PC-3 (cell line): ENCODE measurements at places on chromosomes 4 and X.

GRCh38 chrX:146967306-146967705 is 152.8 kb upstream of the CXorf51A start:
- DNase-seq, result no peak

DNA sequence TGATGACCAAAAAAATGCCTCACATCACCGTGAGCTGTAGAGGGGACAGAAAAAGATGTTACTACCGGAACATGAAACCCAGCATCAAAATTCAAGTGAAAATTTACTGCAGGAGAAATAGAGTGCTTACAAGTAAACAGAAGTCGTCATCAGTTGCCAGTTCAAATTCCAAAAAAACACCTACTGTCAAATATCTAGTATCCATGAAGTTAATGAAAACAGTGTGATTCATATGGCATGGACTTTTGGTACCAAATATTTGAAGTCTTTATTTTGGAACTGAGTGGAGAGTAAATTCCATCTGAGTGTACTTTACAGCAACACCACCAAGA is 388.9 kb upstream of the SPOCK3 start:
- no peak for DNase-seq

DNA sequence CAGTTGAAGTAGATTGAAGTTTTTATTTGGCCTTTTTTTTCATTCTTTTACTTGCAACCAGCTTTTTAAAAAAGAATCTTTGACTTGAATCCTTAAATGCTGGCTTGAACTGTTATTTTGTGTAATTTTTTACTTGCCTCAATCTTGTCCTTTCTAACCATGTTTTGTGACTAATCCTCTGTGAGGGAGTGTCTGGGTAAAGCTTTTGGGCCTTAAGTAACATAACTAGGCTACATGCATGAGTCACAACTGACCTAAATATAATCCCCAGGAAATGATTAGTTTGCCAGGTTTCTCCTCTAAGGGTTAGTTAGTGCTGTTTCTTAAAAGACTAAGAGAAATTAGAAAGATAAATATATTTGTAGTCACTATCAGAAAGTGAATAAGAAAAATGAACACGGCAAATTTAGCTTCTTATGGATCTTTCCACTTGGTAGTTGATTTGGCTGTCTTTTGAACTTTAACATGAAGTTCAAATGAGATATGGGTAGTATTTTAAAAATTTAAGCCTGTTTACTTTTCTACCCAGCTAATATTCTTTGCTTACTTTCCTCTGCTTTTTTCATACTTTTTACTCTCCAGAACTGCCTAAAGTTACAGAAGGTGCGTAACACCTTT is 13.0 kb downstream of the EXOC1 start:
- peak; percentile 94 for DNase-seq

- no peak for DNase-seq
These were observed 278.9 kb downstream of the EPHA5 start for GRCh38 chr4:65391382-65391781.

GRCh38 chr4:155237567-155237966 is 29.1 kb downstream of the NPY2R start:
- DNase-seq, result no peak

DNA sequence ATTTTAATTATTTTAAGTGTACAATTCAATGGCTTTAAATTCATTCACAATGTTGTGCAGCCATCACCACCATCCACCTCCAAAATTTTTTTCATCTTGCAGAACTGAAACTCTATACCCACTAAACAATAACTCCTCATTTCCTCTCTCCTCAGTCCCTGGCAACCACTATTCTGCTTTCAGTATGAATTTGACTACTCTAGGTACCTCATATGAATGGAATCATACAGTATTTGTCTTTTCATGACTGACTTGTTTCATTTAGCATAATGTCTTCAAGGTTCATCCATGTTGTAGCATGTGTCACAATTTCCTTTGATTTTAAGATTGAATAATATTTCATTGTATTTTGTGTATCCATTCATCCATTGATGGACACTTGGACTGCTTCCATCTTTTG is 46.9 kb downstream of the KIF4A start:
- DNase-seq, result no peak

DNA sequence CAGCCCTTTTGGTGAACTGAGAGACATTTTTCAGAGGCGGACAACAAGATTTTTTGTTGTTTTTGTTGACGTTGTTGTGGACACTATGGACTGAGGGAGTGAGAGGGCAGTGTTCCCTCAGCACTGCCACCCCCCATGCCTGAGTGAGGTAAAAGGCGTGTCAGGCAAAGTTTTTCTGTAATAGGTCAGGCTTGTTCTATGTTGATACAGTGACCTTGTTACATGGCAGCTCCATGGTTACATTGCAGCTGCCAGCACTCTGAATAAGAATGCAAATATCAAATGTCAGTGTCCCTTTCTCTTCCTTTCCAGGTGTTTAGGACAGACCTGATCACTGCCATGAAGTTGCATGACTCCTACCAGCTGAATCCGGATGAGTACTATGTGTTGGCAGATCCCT is 36.6 kb downstream of the JADE1 start:
- peak; percentile 41 for DNase-seq

DNA sequence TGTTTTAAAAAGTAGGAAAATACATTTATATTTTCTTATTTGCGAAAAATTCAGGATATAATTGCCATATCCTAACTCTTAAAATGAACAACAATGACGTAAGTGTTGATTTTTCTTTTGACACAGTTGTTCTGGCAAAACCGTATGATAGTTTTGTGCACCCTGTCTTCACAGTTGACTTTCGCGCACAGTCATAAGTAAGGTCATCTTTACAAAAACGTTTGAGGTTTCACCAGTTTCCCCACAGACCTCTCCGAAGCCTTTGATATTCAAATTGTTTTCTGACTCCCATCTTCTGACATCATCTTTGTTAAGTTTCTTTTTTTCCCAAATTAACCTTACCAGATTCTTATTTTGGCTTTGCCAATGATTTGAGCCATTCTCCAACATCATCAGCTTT is 48.1 kb upstream of the ATXN3L start:
- DNase-seq, result no peak

GRCh38 chr4:5463936-5464650 is 244.3 kb downstream of the EVC2 start:
- DNase-seq, result no peak

DNA sequence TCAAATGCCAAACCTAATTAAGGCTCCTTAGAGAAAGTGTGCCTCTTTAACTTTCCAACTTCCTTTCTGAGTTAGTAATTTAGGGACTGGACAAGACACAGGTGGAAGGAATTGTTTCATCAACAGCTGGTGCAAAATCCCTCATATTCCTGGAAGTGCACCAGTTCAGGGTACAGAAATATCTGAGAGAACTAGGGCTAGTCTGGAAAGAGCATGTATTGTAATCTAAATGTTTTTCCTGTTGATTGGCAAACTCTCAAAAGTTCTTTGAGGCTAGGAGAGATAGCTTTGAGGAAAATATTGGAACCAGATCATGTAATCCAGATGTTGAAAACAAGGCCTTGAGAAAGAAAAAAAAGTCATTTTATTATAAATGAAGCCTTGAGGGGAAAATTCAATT is 98.1 kb upstream of the C1GALT1C1 start:
- no peak for DNase-seq

GRCh38 chrX:1212532-1212931 is at the start of gene CRLF2:
TSS of gene CRLF2 (minus strand) at chrX:1212649. CDS start at chrX:1212634, 15 bp downstream.
- DNase-seq, result peak; percentile 49

DNA sequence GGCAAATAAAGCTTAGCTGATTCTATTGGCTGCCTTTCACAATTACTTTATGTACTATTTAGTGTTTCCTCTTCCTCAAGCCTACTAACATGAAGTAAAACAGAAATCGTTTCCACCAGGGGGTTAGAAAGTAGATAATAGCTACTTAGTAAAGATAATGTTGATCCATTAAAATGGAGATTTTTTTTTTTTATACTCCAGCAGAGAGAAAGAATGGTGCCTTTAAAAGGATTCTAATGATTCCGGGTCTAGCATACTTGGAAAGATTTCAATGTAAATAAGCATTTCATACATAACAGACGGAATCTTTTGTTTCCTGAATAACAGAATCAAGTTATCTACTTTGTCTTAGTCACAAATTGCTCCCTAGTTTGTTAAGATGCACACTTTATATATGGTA is 37.1 kb downstream of the GK start:
- no peak for DNase-seq

GRCh38 chr4:118322831-118323502 is 29.8 kb downstream of the PRSS12 start:
- DNase-seq, result no peak

DNA sequence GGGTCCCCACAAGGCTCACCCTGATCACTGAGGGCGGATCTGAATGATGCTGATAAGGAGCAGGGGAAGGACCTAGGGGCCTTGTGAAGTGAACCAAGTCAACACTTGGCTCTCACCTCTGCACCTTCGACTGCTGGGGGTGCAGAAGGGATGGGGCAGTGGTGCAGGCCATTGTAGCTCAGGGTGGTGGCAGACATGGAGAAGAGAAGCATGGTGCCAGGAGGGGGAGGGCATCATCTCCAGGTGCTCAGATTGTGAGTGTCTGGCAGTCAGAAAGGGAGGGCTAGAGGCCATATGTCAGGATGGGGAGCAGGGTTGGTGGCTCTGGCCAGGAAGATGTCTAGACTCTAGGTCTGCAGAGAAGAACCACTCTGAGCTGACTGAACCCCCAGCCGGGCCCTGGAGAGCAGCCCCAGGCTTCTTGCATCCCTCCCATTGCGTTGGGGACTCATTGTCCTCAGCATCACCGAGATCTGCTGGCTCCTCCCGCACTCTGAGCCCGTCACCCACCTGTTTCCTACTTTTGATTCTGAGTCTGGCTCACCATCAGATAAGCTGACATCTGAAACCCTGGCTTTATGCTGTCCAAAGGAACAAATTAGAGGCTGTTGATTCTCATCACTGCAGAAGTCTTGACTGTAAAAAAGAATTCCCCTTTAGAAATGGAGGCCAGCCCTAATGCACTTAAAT is 3.8 kb downstream of the APLN start:
- no peak for DNase-seq

DNA sequence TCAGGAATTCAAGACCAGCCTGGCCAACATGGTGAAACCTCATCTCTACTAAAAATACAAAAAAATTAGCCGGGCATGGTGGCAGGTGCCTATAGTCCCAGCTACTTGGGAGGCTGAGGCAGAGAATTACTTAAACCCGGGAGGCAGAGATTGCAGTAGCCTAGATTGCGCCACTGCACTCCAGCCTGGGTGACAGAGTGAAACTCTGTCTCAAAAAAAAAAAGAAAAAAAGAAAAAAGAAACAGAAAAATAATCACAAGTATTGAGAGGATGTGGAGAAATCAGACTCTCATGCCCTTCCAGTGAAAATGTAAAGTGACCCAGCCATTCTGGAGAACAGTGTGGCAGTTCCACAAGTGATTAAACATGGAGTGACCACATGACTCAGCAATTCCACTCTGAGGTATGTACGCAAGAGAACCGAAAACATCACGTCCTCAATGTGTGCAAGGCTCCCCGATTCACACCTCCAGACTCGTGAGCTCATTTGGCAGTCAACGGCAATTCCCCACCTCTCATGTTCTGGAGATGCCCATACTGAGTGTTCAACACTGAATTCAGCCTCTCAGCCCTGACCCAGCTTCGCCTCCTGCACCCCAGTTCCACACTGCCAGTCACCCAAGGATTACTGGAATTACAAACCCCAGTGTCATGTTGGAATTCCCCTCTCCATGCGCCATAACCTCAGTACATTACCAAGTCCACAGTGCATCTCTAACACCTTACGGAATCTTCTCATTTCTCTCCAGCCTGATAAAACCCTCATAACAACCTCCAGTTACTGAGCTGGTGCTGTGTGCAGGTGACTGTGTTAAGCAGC is 21.1 kb downstream of the ACOX3 start:
- DNase-seq, result no peak

DNA sequence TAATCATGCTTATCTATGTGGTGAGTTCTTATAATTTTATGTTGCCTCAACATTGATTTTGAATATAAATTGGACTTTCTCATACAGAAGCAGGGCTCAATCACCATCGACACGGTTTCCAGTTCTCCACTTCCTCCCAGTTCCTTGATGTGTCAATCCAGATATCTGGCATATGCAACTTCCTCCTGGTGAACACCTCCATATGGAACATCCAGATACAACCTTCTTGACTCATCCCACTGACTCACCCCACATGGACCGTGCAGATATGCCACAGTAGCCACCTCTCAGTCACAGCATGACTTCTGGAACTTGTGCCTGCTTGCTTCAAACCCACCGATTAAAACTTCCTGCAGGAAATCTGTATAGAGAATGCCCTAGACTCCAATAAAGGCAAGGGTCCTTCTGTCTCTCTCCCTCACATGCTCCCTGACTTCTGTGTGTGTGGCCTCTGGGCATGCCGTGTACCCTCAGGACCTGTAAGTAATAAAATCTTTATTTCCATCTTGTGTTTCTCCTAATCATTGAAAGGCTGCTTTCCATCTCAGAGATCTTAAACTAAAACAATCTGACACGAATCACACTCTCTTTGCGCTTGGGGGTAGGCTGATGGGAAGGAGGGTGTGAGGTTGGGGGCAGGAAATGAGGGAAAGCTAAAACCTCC is 67.0 kb downstream of the HTRA3 start:
- DNase-seq, result peak; percentile 75

- peak; percentile 19 for DNase-seq
These were observed 886 bp downstream of the DCLK2 start for GRCh38 chr4:150079081-150079581.
